ENCODE measurements at places on chromosomes 2 and 18. TPM values are rescaled to one million over a fixed set of nuclear protein-coding genes. Genes with fewer than 3 reads are reported as not detected.
A peak's percentile ranks its signal among the peaks of the same experiment; 100 is the strongest.

DNA sequence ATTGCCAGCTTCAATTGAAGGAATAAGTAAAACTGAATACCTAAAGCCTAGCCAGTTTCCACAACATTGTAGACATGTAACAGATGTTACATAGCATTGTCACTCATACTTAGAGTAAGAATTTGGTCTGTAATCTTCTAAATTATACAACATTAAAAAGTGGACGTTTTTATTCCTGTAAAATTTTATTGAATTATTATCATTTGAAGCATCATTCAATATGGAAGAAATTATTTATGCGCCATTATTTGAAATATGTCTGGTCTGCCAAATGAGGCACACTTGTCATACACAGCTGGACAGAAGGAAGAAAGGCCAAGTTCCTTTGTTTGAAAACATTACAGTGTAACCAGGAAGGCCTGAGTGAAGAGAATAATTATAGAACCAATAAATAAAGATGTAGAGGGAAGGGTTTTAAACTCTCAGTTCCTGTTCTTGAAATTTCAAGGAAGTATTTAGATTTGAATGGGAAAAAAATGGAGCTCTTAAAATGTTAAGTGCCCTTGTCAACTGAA lies 575.5 kb downstream of the LRRTM4 start:
- H3K4me3 ChIP-seq = no peak overlapping the region
- no peaks in the 10 kb centered on the region for H3K27me3 ChIP-seq
- no peak for DNase-seq
- H3K27ac ChIP-seq = no peak overlapping the region
- no peaks in the 10 kb centered on the region for H3K4me1 ChIP-seq
- no peaks in the 10 kb centered on the region for H3K36me3 ChIP-seq

DNA sequence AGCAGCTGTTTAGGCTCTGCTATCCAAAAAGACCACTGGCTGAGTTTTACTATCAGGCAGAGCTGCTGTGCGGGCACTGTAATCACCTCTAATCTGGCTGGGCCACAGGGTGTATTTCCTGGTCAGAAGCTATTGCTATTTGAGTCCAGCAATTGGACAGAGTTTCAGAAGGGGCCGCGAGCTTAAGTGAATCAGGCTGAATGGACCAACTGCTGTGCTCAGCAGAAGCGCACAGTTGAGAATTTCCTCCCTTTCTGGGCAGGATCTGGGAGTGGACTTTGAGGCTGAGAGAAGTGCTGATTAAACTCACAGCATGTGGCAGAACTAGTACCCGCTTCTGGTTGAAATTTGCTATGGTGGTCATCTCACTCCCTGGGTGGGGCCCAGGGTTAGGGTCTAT lies 251.8 kb downstream of the INSIG2 start:
- H3K4me3 ChIP-seq = no peak overlapping the region
- H3K27me3 ChIP-seq = peaks cover under 1% of the 10 kb centered on the region
- no peak overlapping the region for H3K27ac ChIP-seq

DNA sequence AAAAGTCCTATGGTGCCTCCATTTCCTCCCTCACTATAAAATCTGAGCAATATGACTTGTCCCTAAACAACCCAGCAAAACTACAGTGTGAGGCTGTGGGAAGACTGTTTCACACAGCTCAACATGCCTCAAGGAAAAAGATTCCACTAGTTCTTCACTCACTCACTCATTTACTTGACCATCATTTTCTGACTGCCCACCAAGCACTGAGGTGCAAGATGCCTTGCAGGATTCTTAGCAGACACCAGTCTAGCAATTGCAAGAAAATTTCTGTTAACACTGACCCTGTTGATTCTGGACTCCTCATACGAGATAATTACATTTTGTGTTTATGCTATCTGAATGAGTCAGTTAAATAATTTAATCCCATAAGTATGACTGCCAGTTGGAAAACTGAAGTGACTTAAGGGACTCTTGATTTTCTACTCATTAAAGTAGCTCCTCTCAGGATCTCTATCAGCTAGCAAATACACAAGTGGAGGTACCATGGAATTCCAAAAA lies 51.9 kb upstream of the PCBP1 start:
- no peak overlapping the region for H3K27ac ChIP-seq
- no peaks in the 10 kb centered on the region for H3K27me3 ChIP-seq
- no peak overlapping the region for H3K4me3 ChIP-seq
- H3K4me1 ChIP-seq = no peaks in the 10 kb centered on the region
- no peak for DNase-seq

GRCh38 chr2:230322561-230323384 lies 4.2 kb upstream of the SP140L start:
- peaks cover 82% of the 10 kb centered on the region for H3K4me1 ChIP-seq
- peaks cover 21% of the 10 kb centered on the region for H3K36me3 ChIP-seq
- peak overlapping the region; percentile 51 for H3K27ac ChIP-seq
- no peaks in the 10 kb centered on the region for H3K27me3 ChIP-seq

DNA sequence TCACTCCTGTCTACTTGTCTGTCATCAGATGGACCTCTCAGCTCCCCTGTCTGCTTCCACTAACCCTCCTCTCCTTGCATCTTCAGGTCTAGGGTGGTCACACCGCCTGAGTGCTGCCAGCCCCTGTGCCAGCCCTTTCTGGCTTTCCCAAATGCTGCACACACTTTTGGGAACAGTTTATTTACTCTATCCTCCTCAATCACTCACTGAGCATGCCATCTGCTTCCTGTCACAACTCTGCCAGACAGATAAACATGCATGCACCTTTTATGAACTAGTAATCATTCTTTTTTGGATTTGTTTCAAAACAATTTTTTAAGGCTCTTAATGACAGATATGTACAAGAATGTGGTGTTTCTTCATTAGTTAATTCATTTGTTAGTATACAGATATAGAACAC lies 56.3 kb upstream of the CCDC195 start:
- no peak for DNase-seq
- H3K27me3 ChIP-seq = no peaks in the 10 kb centered on the region
- H3K36me3 ChIP-seq = peaks cover 88% of the 10 kb centered on the region

- no peak overlapping the region for H3K4me3 ChIP-seq
- H3K27me3 ChIP-seq = peaks cover 3% of the 10 kb centered on the region
- no peak for DNase-seq
- no peaks in the 10 kb centered on the region for H3K36me3 ChIP-seq
These were observed 655.2 kb downstream of the RNF144A start for GRCh38 chr2:7572450-7572849.

Gene AGXT
- not detected for total RNA-seq

Gene GALNT13
- not detected for total RNA-seq

- no peak overlapping the region for H3K27ac ChIP-seq
- H3K36me3 ChIP-seq = no peaks in the 10 kb centered on the region
- no peaks in the 10 kb centered on the region for H3K27me3 ChIP-seq
- no peaks in the 10 kb centered on the region for H3K4me1 ChIP-seq
- no peak for DNase-seq
- H3K4me3 ChIP-seq = no peak overlapping the region
These were observed 8.7 kb upstream of the NGEF start for GRCh38 chr2:233021771-233022170.

Gene MRO
- not detected for total RNA-seq

Gene TRAF3IP1
- total RNA-seq = 9.9 TPM

- H3K27ac ChIP-seq = no peak overlapping the region
- no peak for DNase-seq
- peaks cover 7% of the 10 kb centered on the region for H3K36me3 ChIP-seq
These were observed 3.2 kb downstream of the HJURP start for GRCh38 chr2:233851169-233851568.

GRCh38 chr18:3653851-3654441 lies 204.0 kb downstream of the TGIF1 start:
- no peak overlapping the region for H3K4me3 ChIP-seq
- H3K4me1 ChIP-seq = peaks cover 5% of the 10 kb centered on the region
- H3K36me3 ChIP-seq = no peaks in the 10 kb centered on the region

Gene SPHKAP
- total RNA-seq = not detected

DNA sequence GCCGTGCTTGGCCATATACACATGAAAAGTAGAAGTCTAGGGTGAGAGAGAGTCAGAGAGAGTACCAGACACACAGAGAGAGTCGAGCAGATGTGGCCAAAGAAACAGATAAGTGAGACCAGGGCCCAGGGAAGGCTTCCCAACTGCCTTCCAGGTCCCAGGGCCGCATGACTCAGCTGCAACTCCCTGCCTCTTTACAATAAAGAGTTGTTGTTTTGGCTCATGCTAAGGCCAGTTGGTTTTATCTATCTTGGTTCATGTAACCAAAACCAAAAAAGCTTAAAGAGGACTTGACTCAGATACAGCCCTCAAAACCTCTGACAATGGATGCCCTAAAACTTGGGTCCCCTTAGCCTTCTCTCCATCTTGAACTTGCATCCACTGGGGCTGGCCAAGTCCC lies 36.9 kb downstream of the REEP1 start:
- peaks cover 32% of the 10 kb centered on the region for H3K27me3 ChIP-seq
- no peaks in the 10 kb centered on the region for H3K4me1 ChIP-seq
- H3K4me3 ChIP-seq = no peak overlapping the region
- no peak overlapping the region for H3K27ac ChIP-seq
- no peaks in the 10 kb centered on the region for H3K36me3 ChIP-seq
- no peak for DNase-seq

DNA sequence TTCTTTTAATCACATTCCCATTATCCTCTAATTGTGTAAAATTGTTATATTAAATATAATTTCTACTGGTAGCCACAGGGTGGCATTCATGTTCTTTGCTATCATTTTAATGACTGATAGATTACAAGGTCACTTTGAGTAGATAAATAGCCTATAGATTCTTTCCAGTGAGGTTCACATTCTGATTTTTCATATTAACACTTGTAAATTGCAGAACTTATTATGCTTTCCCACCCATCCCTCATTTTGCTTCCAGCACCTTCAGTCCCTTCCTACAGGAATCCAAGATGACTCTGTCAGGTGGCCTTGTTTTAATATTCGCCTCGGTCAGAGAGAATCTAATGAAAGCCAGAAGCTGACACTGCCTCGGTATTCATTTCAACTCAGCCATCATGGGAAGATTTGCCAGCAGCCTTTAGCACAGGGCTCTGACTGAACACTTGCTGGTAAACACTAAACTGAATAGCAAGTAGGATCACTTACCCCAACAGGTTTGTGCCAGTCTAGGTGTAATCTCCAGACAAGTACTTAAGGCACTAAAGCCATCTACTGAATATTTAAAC lies 101.2 kb upstream of the FSHR start:
- no peak overlapping the region for H3K27ac ChIP-seq
- DNase-seq = no peak
- H3K4me1 ChIP-seq = no peaks in the 10 kb centered on the region
- no peaks in the 10 kb centered on the region for H3K36me3 ChIP-seq
- H3K27me3 ChIP-seq = no peaks in the 10 kb centered on the region

Gene C2orf66
- not detected for total RNA-seq

- peaks cover 29% of the 10 kb centered on the region for H3K4me1 ChIP-seq
- DNase-seq = no peak
- peak overlapping the region; percentile 98 for H3K27ac ChIP-seq
- H3K4me3 ChIP-seq = peak overlapping the region; percentile 95
- peaks cover 31% of the 10 kb centered on the region for H3K36me3 ChIP-seq
These were observed 914 bp upstream of the IWS1 start for GRCh38 chr2:127527001-127527804.

- DNase-seq = no peak
- no peak overlapping the region for H3K4me3 ChIP-seq
- H3K27me3 ChIP-seq = no peaks in the 10 kb centered on the region
- no peaks in the 10 kb centered on the region for H3K4me1 ChIP-seq
- H3K36me3 ChIP-seq = no peaks in the 10 kb centered on the region
These were observed 41.2 kb downstream of the COL3A1 start for GRCh38 chr2:189015359-189015758.

DNA sequence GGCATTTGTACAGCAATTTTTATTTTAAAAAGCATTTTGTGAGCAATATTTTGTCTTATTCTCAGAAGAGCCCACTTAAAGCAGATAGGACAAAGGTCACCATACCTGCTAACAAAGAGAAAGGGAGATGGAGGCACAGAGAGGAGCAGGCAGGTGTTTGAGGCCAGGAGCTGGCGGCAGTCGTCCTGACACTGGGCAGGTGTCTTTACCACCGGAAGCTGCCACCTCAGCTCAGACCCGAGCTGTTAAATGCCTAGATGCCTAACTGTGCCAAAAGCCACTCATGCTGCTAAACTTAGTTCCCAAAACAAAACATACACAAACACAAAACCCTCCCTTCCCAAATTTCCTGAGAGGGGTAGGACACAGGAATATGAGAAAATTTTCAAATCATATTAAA lies 120.9 kb downstream of the CNTNAP5 start:
- no peaks in the 10 kb centered on the region for H3K36me3 ChIP-seq
- no peak for DNase-seq
- H3K27me3 ChIP-seq = no peaks in the 10 kb centered on the region
- H3K4me1 ChIP-seq = no peaks in the 10 kb centered on the region

GRCh38 chr2:74238879-74239278 lies 40.5 kb downstream of the MTHFD2 start:
- no peak for DNase-seq
- no peaks in the 10 kb centered on the region for H3K27me3 ChIP-seq
- peaks cover under 1% of the 10 kb centered on the region for H3K36me3 ChIP-seq
- H3K27ac ChIP-seq = no peak overlapping the region
- H3K4me3 ChIP-seq = no peak overlapping the region

Gene TMEM169
- 0.40 TPM for total RNA-seq

- H3K4me3 ChIP-seq = no peak overlapping the region
- DNase-seq = no peak
- peaks cover 17% of the 10 kb centered on the region for H3K27me3 ChIP-seq
These were observed 215.8 kb downstream of the ZFP36L2 start for GRCh38 chr2:43010438-43011157.

DNA sequence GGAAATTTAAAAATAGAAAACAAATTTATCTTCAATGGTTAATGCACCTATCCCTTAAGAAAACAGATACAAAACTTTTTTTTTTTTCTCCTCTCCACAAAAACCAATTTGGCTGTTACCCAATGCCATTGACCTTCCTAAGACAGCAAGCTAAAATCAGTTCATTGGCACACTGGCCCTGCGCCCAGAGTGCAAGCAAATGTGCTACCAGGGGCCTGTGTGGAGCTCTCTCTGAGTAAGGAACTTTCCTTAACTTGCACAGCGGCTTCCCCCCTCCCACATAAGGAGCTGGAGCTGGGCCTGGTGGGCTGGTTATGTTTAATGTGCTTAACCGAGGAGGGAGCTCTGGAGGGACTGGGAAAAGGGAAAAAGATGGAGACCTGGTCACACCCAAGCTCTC lies 17.6 kb upstream of the POU3F3 start:
- no peak overlapping the region for H3K27ac ChIP-seq
- no peaks in the 10 kb centered on the region for H3K36me3 ChIP-seq
- H3K27me3 ChIP-seq = peaks cover 25% of the 10 kb centered on the region
- no peak overlapping the region for H3K4me3 ChIP-seq

Gene OXER1
- 2.1 TPM for total RNA-seq

GRCh38 chr2:26562811-26563645 lies 78.1 kb downstream of the CIB4 start:
- H3K36me3 ChIP-seq = no peaks in the 10 kb centered on the region
- H3K4me1 ChIP-seq = peaks cover 6% of the 10 kb centered on the region
- H3K27ac ChIP-seq = no peak overlapping the region
- no peak overlapping the region for H3K4me3 ChIP-seq
- H3K27me3 ChIP-seq = peaks cover 68% of the 10 kb centered on the region

Gene G6PC2
- not detected for total RNA-seq

- DNase-seq = no peak
- H3K27me3 ChIP-seq = no peaks in the 10 kb centered on the region
- H3K27ac ChIP-seq = no peak overlapping the region
- no peak overlapping the region for H3K4me3 ChIP-seq
- H3K36me3 ChIP-seq = no peaks in the 10 kb centered on the region
These were observed 229.8 kb upstream of the HS6ST1 start for GRCh38 chr2:128548461-128548891.

- no peaks in the 10 kb centered on the region for H3K36me3 ChIP-seq
- no peaks in the 10 kb centered on the region for H3K4me1 ChIP-seq
- DNase-seq = no peak
- peaks cover 17% of the 10 kb centered on the region for H3K27me3 ChIP-seq
- H3K27ac ChIP-seq = no peak overlapping the region
These were observed 112.5 kb upstream of the SH3BP4 start for GRCh38 chr2:234839285-234839684.

All from activated B cell treated with CpG ODN at 0.5 μM for 24 hours (primary cell).